ENCODE measurements at places on chromosomes 6 and 20.

- no peak for DNase-seq
Observed at GRCh38 chr6:111710911-111711310, 105.2 kb upstream of the TRAF3IP2 start.

DNA sequence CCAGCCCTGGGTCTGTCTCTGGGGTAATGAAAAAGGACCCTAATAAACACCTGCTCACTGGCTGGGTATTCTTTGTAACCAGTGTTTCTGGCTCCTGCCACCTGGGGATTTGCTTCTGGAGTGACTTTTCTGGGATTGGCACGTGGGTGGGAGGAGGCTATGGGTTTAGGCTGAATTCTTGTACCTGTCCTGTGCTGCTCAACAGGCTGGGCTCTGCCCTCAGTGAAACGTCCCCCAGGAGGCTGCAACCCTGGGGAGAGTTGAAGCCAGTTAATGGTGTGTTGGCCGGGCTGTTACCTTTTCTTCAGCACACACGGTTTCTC is 6.8 kb downstream of the NPBWR2 start:
- no peak for DNase-seq

GRCh38 chr6:4658486-4658885 is 117.7 kb upstream of the CDYL start:
- no peak for DNase-seq

- DNase-seq: no peak
Observed at GRCh38 chr20:36314734-36315544, 8.8 kb downstream of the DLGAP4 start.

DNA sequence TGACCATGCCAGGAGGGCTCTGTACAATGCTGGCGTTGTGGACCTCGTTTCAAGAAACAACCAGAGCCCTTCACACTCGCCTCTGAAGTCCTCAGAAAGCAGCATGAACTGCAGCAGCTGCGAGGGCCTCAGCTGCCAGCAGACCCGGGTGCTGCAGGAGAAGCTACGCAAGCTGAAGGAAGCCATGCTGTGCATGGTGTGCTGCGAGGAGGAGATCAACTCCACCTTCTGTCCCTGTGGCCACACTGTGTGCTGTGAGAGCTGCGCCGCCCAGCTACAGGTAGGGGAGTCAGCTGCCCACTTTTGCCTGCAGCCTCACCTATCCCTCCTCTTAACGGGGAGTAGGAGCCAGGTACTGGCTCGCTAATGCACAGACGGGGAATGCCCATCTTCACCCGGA is 16.2 kb downstream of the MYLIP start:
- DNase-seq: no peak

DNA sequence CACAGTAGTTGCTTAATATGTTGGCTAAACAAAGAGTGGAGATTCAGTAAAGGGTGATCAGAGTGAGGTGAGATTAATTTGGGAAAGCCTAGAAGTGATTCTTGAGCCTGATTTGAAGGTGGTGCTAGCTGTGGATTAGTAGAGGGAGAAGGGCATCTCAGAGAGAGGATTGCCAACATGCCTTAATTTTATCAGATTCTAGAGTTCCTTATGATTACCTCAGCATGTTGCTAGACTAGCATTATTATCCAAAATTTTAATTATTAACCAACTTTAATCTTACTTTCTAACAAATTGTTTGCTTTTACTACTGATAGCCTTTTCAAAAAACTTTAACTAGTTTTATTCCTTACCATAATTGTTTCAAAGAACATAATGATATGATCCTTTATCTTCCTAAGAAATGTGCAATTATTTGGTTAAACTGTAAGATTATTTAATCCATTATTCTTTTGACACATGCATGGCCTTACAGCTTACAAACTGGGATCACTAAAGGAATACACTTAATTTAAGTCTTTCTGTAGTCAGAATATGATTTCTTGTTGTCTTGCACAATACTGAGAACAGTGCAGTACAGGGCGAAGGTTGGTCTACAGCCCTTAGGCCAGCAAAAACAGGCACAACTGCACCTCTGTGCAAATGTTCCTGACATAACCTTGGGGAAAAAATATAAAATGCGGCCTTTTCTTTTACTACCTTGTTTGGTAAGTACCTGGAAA is 88.9 kb downstream of the SLC16A10 start:
- DNase-seq: no peak

GRCh38 chr6:42028234-42029061 is 21.9 kb upstream of the TAF8 start:
- no peak for DNase-seq

DNA sequence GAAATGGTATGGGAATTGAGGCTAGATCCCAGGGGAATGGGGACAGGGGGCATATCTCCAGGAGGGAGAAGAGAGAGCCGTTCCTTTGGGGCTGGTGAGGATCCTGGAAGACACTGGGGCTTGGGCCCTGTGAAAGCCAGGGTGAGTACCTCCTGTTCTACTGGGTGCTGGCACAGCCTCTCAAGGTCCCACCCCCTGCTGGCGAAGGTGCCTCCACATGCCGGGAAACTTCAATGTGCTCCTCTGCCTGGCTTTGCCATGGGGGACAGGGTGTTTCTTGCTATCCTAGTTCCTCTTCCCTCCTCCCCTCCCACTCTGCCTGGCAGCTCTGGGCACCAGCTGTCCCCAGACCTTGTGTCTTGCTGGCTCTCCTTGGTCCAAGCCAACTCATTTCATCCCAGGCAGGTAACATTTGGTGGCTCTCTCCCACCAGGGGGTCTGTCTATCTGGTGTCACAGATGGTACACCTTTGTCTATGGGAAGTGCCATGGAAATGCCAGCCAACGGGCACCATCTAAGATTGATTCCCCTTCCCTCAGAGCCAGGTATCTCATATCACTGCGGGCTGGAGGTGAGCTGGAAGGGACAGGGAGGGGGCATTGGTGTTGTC is 56.8 kb downstream of the MDGA1 start:
- DNase-seq: no peak

DNA sequence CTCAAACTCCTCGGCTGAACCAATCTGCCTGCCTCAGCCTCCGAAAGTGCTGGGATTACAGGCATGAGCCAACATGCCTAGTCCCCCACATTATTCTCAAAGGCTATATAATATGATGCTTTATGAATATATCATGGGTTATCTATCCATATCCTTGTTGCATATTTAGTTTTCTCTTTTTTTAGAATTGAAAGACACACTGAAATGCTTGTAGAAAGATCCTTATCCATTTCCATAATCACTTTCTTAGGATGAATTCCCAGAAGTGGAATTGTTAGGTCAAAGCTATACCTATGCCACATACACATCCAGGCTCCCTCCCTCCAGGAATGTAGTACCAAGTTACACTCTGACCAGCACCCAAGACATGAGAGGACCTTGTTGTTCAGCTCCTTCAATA is 2.5 kb upstream of the ARFGEF3 start:
- no peak for DNase-seq

- no peak for DNase-seq
Observed at GRCh38 chr6:25675167-25675566, 23.2 kb downstream of the SCGN start.

DNA sequence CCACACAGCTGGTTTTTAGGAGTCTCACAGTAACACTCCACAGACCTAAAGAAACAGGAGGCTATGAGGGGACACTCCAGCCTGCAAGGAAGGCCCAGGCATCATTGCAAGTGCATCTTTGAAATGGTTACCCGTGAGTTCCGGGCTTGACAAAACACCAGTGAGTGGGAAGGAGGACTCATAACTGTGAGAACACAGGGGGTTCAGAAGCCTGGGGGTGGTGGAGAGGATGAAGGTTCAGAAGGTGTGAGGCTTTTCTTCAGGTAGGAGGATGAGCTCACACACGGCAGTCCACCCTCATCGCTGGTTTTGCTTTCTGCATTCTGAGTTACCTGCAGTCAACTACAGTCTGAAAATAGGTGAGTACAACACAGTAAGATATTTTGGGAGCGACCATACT is 39.9 kb downstream of the MAP7 start:
- DNase-seq: no peak

DNA sequence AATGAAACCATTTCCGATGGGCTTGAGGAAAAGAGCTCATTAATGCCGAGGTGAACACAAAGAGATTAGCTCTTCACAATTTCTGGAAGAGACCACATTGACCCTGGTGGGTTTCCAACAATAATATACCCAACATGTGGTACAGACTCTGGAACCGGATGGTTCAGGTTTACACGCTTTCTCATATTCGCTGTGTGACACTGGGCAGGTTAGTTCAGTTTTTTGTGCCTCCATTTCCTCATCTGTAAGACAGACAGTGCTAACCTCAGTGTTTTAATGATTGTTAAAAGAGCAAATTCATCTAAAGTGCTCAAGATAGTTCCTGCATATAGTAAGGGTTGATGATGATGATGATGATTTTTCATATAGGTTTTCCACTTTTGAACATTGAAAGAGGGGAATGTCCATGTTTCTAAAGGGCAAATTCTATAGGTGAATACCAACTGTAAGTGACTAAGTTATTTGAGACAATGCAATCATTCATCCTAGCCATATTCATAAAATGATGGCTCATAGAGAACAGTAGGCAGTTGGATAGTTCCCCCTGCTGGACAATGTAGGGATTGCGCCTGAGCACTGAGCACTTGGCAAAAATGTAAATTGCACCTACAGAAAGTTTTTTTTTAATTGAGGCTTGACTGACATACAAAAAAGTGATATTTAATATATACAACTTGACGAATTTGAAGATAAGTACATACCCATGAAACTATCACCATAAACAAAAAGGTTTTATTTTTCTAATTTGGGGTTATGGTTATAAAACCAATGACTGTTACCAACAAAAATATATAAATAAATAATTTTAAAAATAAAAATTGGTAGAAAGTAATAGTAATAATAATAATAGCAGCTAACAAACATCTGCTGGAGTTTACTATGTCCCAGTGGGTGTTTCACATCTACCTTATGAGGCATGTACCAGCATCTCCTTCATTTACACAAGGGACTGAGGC is 2.1 kb upstream of the PERP start:
- peak; percentile 68 for DNase-seq

DNA sequence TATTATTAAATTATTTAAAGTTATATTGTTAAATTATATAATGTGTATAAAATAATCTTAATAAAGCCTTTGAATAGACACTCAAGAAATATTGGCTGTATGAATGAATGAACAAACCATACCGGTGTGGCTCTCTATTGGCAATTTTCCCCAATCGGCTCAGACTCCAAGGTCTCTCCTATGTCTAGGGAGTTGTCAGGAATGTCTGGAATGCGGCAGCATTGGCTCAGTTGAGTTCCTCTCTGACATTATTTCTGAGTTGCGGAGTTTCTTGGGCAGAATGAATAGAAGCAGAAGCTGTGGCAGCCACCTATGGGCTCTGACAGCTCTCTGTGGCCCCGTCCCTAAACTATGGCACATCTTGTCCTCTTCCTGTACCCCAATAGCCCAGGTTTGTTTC is 111.0 kb downstream of the SOBP start:
- no peak for DNase-seq

- DNase-seq: no peak
Observed at GRCh38 chr20:18090044-18090443, 32.3 kb upstream of the OVOL2 start.

- no peak for DNase-seq
Observed at GRCh38 chr20:20399531-20400500, 31.9 kb downstream of the INSM1 start.

- DNase-seq: no peak
Observed at GRCh38 chr20:31972471-31973021, 4.6 kb downstream of the XKR7 start.

GRCh38 chr6:106488494-106489370 is 128.2 kb downstream of the CRYBG1 start:
- DNase-seq: no peak

GRCh38 chr20:4805663-4806449 is 84.1 kb downstream of the PRND start:
- no peak for DNase-seq

GRCh38 chr20:62430311-62430853 is 3.0 kb upstream of the RBBP8NL start:
- DNase-seq: no peak

DNA sequence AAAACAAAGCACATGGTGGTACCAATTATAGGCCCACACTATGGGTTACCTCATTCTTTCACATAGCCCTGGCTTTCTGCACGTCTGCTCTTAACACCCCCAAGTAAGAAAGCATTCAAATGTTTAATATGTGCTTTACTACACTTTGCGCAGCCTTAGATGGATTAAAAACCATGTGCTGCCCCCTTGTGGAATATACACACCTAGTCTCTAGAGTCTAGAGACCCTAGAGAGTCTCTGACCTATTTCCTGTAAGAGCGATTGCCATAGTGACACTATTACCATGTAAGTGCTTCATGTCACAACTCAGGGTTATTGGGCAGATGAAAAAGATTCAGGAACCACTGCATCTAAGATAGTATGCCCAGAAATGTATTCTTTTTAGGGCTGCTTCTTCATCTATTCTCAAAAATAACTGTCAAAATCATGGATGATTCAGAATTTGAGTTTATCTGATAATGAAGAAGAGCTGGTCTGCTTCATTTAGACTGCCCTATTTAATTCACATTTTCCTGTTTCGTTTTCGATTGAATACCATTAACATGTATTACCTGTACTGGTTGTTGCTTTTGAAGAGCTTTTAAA is 186.3 kb downstream of the ADGB start:
- no peak for DNase-seq

GRCh38 chr6:24517659-24518543 is 23.1 kb downstream of the ALDH5A1 start:
- no peak for DNase-seq

GRCh38 chr20:33026072-33026778 is 5.2 kb upstream of the BPIFB6 start:
- DNase-seq: no peak

DNA sequence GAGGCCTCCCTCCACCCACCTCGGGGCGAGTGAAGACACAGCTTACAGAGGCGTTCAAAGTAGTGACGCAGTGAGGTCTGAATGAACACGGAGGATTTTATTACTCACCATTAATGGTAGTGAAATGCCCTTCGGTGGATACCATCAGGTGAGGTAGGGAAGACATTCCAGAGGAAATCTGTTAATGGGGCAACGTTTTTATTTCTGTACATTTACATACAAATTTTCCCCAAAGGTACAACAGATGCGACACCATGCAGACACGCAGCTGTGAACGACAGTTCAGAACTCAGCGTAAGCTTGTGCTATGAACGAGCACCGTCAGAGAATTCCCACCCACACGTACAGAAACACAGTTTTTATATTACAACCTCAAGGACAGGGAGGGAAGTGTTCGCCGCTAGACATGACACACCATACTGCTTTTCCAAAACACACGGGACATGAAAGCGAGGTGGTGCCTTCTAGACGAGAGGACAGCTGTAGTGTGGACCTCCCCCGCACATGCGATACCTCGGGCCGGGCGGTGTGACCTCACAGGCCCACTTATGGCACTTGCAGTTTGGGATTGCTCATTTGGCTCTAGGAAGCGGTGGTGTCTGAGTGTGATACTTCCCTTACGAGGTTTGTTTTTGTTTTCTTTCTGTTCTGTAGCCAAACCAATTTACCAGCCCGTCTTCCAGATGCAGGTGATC is 10.7 kb downstream of the PSMG4 start:
- no peak for DNase-seq
